Stimulated activated CD8-positive, alpha-beta memory T cell treated with anti-CD3 and anti-CD28 coated beads, Interleukin-4, amount 100 ng/mL, for 4 hours (primary cell): ENCODE measurements at places on chromosomes 6 and 20.

DNA sequence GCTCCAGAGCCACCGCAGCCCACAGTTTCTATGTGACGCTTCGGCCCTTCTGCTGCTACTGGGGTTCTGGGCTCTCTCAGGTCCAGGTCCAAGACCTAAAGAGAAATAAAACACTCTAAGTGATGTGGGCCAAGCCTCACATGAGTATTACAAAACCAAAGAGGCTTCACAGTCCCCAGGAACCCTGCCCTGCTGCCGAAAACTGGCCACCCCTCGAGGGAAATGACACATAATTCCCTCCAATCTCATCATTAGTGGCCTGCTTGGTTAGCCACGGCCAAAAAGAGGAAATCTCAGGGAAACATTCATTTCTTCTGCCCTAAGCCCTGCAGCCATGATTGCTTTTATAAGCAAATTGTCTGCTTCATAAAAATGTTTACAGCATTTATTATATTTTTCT, 32.5 kb downstream of the DLL1 start:
- no peak for DNase-seq

DNA sequence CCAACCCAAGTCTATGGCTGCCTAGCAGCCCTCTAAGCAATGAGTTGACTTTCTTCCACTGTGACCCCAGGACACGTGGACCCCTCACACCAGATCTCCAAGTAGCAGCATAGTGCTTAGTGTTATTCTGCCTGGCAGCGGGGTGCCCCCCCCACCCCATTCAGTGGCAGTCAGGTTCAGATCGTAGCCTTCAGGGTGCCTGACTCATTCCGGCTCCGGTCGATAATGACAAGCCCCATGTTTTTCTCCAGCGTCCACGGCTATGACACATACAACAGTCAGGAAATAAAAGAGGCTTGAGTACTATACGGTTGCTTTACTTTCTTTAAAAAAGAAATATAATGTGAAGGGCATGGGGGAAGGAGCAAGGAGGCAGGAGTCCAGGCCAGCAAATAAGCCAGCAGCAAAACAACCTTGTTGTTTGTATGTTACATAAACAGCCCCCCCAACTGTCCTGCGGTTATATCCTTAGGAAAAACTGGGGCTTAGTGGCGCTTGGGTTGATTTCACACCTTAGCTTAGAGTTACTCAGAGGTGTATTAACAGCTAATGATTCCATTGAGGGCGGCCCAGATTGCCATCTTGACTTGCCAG, 23.1 kb downstream of the GNAS start:
- no peak for DNase-seq

GRCh38 chr6:46690141-46690755, 2.6 kb downstream of the TDRD6 start:
- DNase-seq, result no peak

- DNase-seq, result no peak
Observed at GRCh38 chr20:19407736-19408135, 195.3 kb downstream of the SLC24A3 start.

DNA sequence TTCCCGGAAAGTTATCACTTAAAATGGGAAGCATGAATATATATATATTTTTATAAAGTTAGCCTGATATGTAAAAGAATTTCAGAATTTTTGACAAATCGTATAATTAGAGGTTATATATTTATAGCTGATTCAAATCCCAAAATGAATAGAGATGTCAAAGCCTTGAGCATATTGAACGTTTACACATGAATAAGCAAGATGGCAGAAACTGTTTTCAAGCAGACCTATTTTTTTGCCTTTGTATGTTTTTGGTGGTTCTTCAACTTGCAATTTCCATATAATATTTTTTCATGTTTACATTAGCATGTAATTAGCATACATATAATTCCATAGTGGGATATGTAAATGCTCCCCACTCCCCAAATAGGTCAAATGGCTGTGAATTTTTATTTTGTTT, 189.9 kb downstream of the PRL start:
- no peak for DNase-seq

GRCh38 chr20:59207742-59208357, 44.2 kb downstream of the ZNF831 start:
- peak; percentile 63 for DNase-seq

DNA sequence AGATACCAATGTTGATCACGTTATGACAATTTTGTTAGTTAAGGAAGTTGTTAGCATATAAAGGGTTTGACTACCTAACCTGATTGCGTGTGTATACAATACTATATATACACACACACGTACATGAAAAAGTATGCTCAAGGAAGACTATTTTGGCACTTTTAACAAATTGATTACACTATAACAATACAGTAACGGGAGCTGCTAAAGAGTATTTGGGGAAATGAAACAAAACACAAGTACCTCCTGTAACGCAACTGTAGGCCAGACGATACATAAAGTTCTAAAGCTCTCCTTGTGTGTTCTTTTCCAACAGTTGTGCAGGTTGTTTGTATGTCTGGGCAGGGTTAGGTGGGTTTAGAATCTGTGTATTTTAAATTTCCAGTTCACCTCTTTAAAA, 98.7 kb downstream of the PLEKHG1 start:
- no peak for DNase-seq

DNA sequence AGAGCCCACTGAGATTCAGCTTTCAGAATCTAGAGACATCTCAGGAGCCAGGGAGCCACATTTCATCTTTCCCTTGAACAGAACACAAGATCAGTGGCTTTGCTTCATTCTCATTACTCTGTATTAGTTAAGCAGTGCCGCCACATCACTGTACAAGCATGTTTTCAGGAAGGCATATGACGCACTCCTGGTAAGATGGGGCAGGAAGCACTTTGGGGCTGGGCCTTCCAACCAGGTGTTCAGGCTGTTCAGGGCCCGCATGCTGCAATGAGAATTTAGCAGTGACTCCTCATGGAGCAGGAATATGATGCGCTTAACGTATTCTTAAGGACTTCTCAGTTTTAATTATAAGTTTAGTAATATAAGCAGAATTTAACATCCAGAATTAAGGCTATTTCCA, 29.7 kb upstream of the GNRH2 start:
- no peak for DNase-seq

- no peak for DNase-seq
Observed at GRCh38 chr6:44567406-44567805, 179.9 kb downstream of the CDC5L start.

DNA sequence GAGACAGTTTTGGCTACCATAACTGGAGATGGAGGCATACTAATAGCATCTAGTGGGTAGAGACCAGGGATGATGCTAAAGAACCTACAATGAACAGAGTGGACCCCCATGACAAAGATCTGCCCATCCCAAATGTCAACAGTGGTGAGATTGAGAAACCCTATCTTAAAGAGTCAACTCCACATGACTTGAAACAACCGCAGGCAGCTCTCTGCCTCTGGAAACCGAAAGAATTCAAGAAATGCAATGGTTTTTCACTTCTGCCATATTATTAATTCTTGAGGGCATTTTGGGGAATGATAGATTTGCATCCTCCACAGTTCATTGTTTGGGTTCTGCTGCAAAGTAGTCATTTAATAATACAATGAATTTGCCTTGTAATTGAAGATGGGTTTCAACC, 463.4 kb downstream of the MAFB start:
- DNase-seq, result no peak

DNA sequence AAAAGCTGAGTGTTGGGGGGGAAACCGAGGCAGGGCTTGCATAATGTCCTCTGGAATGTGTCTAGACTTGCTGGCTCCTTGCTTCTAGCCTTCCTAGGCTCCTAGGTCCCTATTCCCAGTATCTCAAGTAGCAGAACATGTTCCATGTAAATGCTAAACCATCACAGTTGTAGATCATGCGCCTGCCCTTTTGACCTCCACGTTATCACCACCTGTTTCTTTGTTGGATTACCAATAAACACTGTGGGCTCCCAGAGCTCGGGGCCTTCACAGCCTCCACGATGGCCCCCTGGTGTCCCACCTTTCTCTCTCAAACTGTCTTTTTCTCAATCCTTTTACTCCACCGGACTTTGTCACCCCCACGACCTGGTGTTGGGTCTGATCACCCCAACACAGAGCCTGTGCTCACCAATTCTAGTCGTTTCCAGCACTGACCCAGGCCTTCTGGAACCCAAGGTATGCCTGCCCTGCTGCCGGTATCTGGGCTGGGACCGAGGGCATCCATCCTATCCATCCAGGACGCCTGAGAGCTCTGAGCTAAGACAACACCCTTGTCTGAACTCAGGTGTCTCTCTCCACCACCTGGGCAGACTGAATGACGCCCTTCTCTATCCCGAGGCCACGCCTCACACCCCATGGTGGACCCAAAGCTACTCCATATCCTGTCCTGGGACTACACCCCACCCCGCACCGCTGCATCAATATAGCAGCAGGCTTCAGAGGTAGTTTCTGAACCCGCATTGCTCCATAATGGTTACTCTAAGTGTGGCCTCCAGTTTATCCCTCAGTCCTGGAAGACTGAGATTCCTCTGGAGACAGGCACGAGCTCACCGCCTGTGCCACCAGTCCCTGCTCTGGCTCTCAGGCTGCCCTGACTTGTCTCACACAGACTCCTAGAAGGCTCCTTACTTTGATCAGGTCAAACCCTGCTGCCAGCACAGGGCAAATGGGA, 9.3 kb upstream of the PRR18 start:
- DNase-seq, result no peak

DNA sequence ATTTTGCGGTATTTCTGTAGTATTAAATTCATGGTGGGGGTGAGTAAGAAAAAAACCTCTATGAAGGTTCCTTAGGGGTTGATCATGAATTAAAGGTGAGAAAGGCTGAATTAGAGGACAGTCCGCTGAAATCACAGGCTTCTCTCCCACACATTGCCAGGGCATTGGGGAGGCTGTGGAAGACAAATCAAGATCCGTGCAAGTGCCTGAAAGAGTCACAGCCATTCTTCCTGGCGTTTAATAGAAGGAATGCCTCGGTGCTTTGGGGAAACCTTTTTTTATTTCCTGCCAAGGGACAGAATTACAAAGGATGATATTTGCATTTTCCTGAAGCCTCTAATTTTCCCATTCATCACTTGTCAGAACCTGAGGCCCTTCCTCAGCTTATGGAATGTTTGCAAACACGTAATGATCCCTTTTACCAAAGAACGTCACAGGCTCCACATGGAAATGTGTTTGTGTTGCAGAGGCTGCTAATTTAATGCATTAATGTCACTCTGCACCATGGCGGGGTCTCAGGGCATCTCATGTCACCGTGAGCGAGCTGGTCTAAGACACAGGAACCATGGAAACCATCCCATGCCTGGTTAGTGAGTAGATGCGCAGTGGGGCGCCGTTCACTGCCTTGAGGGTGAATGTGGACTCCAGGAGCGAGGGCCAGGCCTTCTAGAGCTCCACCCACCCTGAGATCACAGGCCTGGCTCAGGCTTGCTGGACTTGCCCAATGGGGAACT, 185.9 kb upstream of the SULF2 start:
- DNase-seq, result no peak

DNA sequence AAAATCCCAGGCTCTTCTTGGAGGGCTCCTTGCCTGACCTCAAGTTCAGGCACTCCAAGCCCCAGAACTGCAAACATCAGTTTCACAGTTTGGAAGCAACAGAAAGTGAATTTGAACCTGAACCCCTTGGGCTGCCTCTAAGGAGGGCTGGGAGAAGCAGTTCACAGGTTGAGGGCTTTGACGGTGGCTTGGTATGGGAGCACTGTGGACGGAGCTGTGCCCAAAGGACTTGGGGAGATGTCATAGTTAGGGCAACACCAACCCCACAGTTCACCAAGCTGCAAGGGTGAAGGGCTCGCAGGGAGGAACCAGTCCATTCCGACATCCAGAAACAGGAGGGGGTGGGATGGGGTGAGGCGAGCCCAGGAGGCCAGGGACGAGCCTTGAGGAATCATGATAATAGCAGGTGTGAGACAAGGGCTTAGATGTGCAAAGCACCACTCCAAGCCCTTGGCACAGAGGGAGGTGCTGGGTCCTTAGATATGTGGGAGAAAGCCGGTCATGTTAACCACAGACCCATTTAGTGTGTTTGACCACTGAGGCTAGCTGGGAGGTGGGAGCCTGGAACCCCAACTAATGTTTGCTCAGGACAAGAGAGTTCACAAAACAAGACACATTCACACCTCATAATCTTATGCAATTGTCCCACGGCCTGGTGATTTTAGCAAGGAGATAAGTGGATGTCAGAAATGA, 4.3 kb downstream of the CEBPB start:
- no peak for DNase-seq

DNA sequence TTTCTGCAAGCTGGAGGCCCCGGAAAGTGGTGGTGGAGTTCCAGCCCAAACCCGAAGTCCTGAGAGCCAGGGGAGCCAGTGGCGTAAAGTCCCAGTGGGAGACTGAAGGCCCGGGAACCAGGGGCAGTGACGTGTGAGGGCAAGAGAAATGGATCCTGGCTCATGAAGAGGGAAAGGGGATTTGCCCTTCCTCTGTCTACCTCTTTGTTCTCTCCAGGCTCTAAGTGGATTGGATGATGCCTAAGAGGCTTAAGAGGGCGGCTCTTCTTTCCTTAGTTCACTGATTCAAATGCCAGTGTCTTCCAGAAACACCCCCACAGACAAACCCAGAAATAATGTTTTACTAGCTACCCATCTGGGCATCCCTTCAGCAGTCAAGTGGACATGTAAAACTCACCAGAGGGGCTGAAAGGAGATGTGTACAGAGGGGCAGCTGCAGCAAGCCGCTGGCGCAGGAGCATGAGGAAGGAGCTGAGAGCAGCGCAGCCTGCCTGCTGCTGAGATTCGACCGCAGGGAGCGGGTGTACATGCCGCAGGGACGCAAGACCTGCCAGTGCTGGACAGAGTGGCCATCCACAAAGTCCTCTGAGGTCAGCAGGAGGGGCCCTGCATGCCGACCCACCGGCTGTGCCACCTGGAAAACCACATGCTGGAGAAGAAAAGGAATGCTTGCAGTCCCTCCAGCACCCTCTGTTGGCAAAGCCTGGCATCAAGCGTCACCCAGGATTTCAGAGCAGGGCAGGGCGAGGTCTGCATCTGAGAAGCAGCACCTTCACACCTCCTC, 29.5 kb downstream of the CDYL start:
- no peak for DNase-seq

- no peak for DNase-seq
Observed at GRCh38 chr6:130362128-130362527, 3.7 kb upstream of the TMEM200A start.

DNA sequence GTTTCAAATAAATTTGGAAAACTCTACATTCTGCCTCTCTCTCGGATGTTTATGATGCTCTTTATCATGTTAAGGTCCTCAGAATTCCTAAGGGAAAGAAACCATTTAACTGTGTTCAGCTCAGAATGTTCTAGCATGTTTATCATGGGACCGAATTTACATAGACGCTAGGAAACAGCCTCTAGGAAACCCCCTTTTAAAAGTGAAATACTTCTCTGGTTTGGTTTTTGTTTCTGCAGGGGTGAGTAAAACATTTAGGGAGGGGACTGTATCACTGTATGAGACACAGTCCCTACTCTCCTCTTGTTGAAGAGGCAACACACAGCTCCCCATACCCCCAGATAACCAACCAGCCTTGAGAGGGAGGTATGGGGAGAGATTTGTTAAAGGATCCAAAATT, 267.6 kb upstream of the SUPT3H start:
- no peak for DNase-seq
